ENCODE measurements at places on chromosomes 1 and 21. TPM values are rescaled to one million over a fixed set of nuclear protein-coding genes. Genes with fewer than 3 reads are reported as not detected.

Gene MYBPHL
- 322 TPM for polyA plus RNA-seq

Gene TSPAN1
- polyA plus RNA-seq, result 1.3 TPM

Gene EXO5
- 3.4 TPM for polyA plus RNA-seq

Gene LORICRIN
- not detected for polyA plus RNA-seq

Gene ADAMTS1
- 88.4 TPM for polyA plus RNA-seq

Gene FYB2
- 0.79 TPM for polyA plus RNA-seq

Gene TTC22
- 0.05 TPM for polyA plus RNA-seq

Gene LY9
- polyA plus RNA-seq, result 0.09 TPM

Gene FOXO6
- 1.1 TPM for polyA plus RNA-seq

Gene WDR64
- not detected for polyA plus RNA-seq

Gene HENMT1
- polyA plus RNA-seq, result 1.7 TPM

Gene SPATA46
- polyA plus RNA-seq, result not detected

Gene SHISA4
- polyA plus RNA-seq, result 79.5 TPM

Gene HMCN1
- 4.0 TPM for polyA plus RNA-seq

Gene BGLAP
- 0.45 TPM for polyA plus RNA-seq

Gene PRELP
- polyA plus RNA-seq, result 61.9 TPM

Gene S1PR1
- 58.0 TPM for polyA plus RNA-seq

Gene NIBAN1
- polyA plus RNA-seq, result 105 TPM

Gene LAD1
- polyA plus RNA-seq, result 5.0 TPM

Data from right cardiac atrium (tissue), 5 donors.